ENCODE measurements at places on chromosomes 1 and 21. TPM values are rescaled to one million over a fixed set of nuclear protein-coding genes. Genes with fewer than 3 reads are reported as not detected.

- no peak for DNase-seq
Observed at GRCh38 chr1:59107516-59107915, 189.4 kb upstream of the FGGY start.

PKLR gene
- total RNA-seq: not detected

DNA sequence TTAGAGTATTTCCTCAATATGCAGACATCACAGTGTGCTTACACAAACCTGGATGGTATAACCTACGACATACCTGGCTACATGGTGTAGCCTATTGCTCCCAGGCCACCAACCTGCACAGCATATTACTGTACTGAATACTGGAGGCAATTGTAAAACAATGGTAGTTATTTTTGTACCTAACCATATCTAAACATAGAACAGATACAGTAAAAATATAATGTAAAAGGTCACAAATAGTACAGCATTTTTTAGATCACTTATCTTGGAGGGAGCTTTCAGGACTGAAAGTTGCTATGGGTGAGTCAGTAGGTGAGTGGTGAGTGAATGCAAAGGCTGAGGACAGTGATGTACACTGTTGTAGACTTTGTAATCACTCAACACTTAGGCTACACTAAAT, 492.3 kb downstream of the MRPL39 start:
- no peak for DNase-seq

DNA sequence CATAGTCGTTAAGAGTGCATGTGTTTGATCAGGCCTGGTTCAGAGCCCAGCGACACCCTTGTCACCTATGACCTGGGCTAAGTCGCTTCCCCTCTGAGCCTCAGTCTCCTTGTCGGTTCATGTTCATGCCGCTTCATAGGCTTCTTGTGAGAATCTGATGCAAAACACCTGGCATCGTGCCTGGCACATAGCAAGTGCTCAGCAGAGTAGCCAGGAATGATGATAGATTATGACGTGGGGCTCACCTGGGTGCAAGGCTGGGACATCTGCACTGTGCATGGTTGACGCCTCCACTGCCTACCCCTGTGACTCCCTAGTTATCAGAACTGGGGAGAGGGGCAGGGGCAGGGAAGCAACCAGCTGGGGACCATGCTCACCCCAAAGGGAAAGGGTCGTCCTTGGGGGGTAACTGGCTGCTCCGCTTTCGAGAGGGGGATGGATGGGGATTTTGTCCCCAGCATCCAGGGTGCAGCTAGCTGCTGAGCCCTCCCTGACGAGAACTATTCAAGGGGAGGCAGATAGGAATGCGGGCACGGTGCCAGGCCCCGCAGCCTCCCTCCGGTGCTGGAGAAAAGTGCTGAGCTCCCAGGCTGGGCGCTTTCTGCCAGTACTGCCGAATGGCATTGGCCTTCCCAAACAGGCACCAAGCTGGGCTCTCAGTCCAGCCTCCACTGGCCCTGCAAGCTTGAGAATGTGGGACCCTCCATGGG, 9.3 kb downstream of the EFHD2 start:
- DNase-seq: no peak

DNA sequence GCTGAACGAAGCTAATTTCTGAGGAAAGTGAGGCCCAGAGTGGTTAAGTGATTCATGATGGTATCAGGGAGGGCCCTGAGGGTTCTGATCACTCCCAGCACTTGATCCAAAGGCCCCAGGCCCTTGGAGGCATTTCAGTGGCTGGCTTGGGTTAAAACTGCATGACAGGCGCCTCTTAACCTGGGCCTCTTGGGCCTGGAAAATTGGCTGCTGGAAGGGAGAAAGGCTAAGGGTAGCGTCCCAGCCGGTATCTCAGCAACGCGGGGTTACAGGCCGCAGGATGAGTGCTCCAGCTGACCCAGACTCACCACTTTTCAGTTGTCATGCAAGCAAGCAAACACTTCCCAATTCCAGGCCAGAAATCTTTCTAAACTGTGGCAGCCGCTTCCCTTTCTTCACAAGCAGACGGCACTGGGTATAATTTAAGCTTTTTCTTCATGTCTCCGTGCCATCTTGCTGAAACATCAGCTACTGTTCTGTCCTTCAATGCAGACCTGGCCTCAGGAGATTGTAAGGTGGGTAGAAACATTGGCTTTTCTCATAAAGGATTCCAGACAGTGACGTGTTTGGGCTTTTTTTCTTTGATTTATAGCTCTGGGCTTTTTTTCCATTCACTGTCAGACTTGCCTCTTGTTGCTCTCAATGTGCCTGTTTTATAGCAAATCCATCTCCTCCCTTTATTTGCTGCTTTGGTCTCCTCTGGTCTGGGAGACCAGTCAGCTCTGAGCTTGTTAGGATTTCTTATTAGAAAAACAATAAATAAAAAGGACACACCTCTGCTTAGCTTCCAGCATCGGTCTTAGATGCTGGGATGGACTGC, 229.1 kb downstream of the KCNJ6 start:
- DNase-seq: no peak

CD1E gene
- total RNA-seq: not detected

DNA sequence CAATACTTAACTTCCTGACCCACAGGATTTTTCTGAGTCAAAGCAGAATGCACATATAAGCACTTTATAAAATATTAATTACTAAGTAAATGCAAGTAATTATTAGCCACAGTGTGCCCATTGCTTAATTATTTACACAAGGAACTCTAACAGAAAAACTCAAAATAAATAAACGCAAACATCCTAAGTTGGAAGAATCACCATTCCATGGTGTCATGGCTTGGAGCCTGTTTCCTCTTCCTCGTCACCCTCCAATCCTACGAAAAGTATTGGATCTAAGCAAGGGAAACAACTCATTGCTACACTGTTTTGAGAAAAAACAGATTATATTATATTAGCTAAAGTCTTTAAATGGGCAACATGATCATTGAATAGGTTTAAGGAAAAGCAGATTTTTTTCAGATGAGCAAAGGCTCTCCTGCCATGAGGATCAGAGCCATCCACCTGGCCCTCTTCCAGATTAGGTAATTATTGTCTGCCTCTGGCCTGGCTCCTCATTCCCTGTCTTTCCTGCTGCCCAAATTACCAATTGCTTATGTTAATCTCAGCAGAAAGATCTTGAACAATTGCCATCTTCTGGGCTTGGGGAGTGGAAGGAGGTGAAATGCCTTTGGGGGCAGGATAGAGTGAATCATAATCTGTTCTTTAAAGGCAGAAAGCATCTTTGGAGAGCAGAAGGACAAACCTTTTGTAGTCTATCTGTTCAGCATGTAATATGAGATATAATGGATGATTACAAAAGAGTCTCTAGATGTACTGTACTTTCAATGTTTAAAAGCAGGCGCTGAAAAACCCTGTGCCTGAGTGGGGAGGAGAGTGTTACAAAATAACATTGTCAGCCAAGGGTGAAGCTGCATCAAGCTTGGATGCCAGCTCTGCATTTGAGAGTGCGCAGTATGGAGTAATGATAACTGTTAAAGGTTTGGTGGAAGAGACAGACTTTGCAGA, 121.2 kb downstream of the DUSP10 start:
- DNase-seq: no peak

DMBX1 gene
- not detected for total RNA-seq

IVL gene
- under 0.01 TPM for total RNA-seq

DNA sequence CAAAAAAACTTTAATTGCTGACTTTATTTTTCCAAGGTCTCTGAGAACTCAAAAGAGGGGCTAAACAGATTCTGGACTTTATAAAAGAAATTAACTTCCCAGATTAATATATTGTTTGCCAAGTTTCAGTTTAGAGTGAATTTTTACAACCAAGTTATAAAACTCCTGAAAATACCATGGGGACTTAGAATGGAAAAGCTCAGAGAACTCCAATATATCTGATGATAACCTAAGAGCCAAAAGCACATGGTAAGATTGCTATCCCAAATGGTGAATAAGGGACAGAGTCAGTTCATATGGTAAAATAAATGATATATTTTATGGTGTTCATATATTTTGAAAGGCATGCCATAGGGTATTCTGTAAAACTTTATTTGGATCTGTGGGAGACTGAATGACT, 470.9 kb downstream of the TTLL7 start:
- DNase-seq: no peak

GRIK1 gene
- total RNA-seq: not detected

DNA sequence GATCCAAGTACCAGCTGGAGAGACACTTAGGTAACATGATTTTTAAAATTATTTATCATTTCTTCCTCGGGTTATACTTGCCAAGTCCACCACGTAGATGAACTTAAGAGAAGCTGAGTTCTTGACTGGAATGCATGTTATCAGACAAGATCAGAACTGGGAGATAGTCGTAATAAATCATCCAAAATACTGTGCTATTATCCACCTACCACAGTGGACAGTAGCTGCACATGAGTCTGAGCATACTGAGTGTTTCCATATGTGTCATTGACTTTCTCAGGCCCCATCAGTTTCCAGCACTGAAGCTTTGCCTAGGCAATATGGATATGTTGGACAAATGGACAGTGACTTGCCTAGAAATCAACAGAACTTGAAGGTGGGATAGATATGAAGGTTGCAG, 77.9 kb upstream of the RRP15 start:
- DNase-seq: no peak

DNA sequence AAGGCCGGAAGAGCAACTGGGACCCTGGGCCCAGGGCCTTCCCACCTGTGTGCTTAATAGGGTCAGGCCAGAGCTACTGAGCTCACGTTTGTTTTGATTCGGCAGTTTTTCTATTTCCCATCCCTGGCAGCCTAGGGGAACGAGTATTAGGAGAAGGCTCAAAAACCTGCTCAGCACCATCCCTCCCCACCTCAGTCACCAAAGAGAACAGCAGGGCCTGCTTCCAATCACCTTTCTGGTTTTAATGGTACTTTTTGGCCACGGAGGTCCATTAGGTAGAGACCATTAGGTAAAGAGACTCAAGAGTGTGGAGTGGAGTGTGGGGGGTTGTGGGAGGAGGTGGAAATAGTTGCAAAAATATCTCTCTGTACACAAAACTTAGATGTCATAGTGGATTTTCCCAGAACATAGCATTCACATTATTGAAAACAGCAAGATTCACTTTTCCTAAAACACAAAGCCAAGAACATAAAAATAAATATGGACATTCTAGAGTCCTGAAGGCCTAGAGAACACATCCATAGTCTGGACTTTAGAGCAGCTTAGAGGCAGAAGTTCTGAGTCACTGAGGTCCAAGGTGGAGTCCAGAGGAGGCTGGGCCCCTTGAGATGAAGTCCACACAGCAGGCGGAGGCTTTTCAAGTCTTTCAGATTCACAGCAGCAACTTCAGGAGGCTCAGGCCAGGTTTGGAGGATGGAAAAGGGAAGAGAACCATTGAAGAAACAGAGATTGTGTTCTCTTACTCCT, 19.5 kb downstream of the NUAK2 start:
- no peak for DNase-seq

DNA sequence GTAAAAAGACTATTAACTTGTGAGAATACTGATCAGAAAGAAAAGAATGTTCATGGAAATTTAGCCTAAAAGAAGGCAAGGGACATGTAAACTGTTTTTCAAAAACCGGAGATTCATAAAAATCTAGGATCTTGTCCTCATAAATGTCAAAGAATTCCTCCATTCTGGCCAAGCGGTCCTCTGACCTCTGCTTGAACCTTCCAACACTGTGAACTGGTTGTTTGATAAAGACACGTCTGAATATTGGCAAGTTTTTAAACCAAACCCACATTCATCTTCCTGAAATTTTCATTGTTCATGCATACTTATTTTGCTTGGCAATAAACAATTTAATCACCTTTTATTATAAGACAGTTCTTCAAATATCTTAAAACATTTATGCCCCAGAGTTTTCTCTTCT, 19.8 kb downstream of the ASPM start:
- DNase-seq: no peak

GRCh38 chr1:25765136-25765922, 34.7 kb upstream of the SELENON start:
- no peak for DNase-seq

- DNase-seq: peak; percentile 33
Observed at GRCh38 chr1:229070168-229070567, 200.7 kb upstream of the RAB4A start.

GRCh38 chr1:2379733-2380404, 11.5 kb downstream of the MORN1 start:
- no peak for DNase-seq

DNA sequence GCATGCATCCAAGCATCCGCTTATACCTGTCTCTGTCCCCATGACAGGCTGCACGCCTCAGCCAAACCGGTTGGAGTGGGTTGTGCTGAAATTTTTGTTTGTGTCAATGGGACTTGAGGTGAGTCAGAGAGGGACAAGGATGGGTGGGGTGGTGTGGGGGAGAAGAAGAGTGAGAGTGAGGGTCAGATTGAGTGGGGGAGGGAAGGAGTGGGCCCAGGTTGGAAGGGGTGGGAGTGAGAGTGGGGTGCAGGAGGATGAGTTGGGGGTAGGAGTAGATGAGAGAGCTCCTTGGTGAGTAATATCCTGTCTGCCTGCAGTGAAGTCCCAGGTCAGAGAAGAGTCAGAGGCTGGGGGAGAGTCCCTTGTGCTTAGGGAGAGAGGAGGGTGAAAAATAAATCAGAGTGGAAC, 3.3 kb upstream of the NECTIN4 start:
- DNase-seq: no peak

GRCh38 chr1:52365071-52365745, 797 bp downstream of the CC2D1B start:
- no peak for DNase-seq

GRCh38 chr1:234213658-234214128, 159.6 kb upstream of the COA6 start:
- DNase-seq: no peak

GRCh38 chr1:23611601-23612327, 52.5 kb upstream of the ID3 start:
- DNase-seq: no peak

DNA sequence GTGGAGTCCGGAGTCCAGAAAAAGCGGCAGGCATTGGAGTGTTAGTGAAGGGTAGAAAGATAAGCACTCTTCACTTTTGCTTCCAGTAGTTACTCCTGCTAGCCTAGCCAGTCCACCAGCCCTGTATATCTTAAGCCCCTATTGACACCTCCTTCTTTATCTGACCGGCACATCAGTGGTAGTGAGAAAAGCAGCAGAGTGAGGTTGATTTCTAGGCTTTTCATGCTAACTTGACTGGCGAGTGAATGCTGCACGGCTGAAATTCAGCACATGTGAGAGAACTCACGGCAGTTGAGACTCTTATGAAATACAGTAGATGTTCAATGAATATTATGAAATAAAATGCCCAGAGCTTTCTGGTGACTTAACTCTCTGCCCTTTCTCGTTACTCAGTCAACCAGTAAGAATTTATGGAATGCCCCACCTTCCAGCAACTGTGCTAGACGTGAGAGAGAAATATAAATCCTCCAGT, 128.2 kb downstream of the CACHD1 start:
- no peak for DNase-seq

- no peak for DNase-seq
Observed at GRCh38 chr1:5926686-5927435, 65.4 kb downstream of the NPHP4 start.

GJA5 gene
- total RNA-seq: 11.0 TPM

TMPRSS15 gene
- total RNA-seq: not detected
